ENCODE measurements at places on chromosomes 13 and 19. TPM values are rescaled to one million over a fixed set of nuclear protein-coding genes. Genes with fewer than 3 reads are reported as not detected.
A peak's percentile ranks its signal among the peaks of the same experiment; 100 is the strongest.

DNA sequence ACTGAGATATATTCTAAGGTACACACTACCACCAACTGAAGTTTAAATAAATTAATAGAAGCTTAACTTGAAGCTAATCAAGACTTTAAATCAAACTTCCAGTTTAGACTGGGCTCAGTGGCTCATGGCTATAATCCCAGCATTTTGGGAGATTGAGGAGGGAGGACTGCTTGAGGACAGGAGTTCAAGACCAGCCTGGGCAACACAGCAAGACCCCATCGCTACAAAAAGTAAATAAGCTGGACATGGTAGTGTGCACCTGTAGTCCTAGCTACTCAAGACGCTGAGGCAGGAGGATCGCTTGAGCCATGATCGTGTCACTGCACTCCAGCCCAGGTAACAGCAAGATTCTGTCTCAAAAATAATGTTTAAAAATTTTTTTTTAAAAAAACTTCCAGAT, 8.6 kb downstream of the KPNA3 start:
- H3K27ac ChIP-seq: no peak overlapping the region
- no peak for DNase-seq
- no peaks in the 10 kb centered on the region for H3K27me3 ChIP-seq
- no peak overlapping the region for H3K4me3 ChIP-seq
- H3K36me3 ChIP-seq: no peaks in the 10 kb centered on the region

DNA sequence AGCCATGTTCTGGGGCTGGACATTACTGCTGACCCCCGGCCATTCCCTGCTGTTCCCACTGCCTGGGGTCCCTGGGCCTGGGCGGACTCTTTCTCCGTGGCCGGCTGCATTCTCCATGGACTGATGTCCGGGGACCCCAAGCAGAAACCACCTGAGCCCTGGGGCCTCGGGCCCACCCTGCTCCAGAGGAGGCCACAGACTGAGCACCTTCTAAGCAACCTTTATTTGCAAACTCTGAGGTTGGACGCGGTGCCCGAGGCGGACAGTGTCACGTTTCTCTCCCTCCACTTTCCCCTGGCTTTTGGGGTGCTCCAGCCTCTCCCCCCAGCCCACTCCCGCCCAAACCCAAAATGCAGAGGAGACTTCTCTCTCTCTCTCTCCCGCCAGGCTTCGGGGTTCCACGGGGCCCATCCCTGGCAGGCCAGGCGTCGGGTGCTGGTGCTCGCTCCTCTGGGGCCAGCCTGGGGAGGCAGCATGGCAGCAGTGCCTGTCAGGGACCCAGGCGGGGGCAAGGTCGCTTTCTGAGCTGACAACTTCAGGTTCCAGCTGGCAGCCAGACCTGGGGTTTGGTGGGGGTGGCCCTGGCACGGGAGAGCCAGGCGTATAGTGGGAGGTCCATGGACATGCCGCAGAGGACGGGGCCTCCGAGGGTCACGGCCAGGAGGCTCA, 2.3 kb upstream of the C19orf25 start:
- H3K4me1 ChIP-seq: peaks cover 14% of the 10 kb centered on the region
- H3K27me3 ChIP-seq: no peaks in the 10 kb centered on the region
- no peak overlapping the region for H3K4me3 ChIP-seq
- DNase-seq: no peak

DNA sequence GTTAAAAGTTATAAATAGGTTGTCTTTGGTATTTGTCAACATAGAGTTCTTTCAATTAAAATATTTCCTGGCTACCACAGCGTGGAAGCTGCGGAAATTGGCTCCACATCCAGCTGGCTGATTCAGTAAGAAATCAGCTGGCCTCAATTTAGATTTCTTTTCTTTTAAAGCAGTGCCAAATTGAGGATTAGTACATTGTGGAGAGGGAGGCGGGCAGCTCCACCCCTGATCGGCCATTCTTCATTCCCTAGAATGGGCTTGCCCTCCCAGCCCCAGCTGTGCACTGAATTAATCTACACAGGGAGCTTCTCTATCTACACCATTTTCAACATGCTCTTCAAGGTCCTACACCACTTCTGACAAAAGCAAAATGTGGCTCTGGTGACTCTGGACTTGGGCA, 624.8 kb downstream of the DACH1 start:
- no peak overlapping the region for H3K27ac ChIP-seq
- H3K36me3 ChIP-seq: no peaks in the 10 kb centered on the region
- no peaks in the 10 kb centered on the region for H3K4me1 ChIP-seq

- H3K4me1 ChIP-seq: peaks cover 54% of the 10 kb centered on the region
- H3K4me3 ChIP-seq: no peak overlapping the region
- no peak overlapping the region for H3K27ac ChIP-seq
- peak; percentile 16 for DNase-seq
- H3K27me3 ChIP-seq: no peaks in the 10 kb centered on the region
These were observed 7.6 kb downstream of the CALM3 start for GRCh38 chr19:46608581-46609345.

- no peak overlapping the region for H3K4me3 ChIP-seq
- peaks cover 48% of the 10 kb centered on the region for H3K4me1 ChIP-seq
- no peak overlapping the region for H3K27ac ChIP-seq
- no peaks in the 10 kb centered on the region for H3K27me3 ChIP-seq
These were observed 4.6 kb upstream of the ERFL start for GRCh38 chr19:41932720-41933332.

- H3K27ac ChIP-seq: peak overlapping the region; percentile 79
- H3K27me3 ChIP-seq: no peaks in the 10 kb centered on the region
- peaks cover 16% of the 10 kb centered on the region for H3K4me1 ChIP-seq
- H3K36me3 ChIP-seq: peaks cover 7% of the 10 kb centered on the region
- DNase-seq: no peak
These were observed 1.0 kb downstream of the USE1 start for GRCh38 chr19:17216058-17216670.

DNA sequence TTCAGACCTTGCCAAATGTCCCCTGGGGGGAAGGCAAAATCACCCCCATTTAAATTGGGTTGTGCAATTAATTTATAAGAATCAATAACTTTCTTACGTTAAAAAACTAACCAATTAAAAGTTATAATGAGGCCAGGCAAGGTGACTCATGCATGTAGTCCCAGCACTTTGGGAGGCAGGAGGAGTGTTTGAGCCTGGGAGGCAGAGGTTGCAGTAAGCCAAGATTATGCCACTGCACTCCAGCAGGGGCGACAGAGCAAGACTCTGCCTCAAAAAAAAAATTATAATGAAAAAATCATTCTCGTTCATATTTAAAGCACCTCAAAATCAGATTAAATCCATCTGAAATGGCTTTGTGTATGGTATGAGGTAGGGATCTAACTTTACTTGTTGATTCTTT, 18.4 kb upstream of the SIGLEC14 start:
- H3K27me3 ChIP-seq: no peaks in the 10 kb centered on the region
- H3K36me3 ChIP-seq: no peaks in the 10 kb centered on the region
- no peak overlapping the region for H3K4me3 ChIP-seq
- no peak overlapping the region for H3K27ac ChIP-seq
- no peaks in the 10 kb centered on the region for H3K4me1 ChIP-seq

DNA sequence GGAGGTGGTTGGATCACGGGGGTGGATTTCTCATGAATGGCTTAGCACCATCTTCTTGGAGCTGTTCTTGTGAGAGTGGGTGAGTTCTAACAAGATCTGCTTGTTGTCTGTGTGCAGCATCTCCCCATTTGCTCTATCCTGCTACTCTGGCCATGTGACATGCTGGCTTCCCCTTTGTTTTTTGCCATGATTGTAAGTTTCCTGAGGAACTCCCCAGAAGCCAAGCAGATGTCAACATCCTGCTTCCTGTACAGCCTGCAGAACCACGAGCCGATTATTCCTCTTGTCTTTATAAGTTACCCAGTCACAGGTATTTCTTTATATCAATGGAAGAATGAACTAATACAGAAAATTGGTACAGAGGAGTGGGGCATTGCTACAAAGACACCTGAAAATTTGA, 2.3 kb upstream of the SIGLEC12 start:
- no peak overlapping the region for H3K4me3 ChIP-seq
- no peaks in the 10 kb centered on the region for H3K27me3 ChIP-seq
- H3K27ac ChIP-seq: no peak overlapping the region

GRCh38 chr19:10418485-10419199, 1.7 kb upstream of the PDE4A start:
- H3K4me3 ChIP-seq: no peak overlapping the region
- H3K4me1 ChIP-seq: peaks cover 62% of the 10 kb centered on the region
- H3K27me3 ChIP-seq: peaks cover 54% of the 10 kb centered on the region
- H3K27ac ChIP-seq: no peak overlapping the region

DNA sequence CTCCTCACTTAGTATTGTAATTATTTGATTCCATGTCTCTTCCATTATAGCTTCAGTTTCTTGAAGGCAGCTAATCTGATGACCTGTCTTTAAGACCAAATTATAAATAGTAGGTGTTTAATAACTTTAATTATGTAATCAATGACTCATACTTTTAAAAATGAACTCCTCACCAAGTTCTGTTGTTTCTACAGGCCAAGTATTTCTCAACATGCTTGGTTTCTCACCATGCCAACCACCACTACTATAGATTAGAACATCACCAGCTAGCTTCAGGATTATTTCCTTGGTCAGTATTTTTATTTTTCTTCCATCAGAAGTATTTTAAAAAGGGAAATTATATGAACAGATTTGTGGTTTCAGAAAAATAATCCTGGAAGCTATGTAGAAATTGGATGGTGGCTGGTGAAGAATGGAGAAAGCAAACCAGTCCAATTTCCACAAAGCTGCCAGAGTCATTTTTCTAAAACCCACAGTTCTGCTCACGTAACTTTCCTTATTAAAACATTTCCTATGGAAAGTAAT, 237.7 kb upstream of the DACH1 start:
- H3K27ac ChIP-seq: no peak overlapping the region
- DNase-seq: no peak

DNA sequence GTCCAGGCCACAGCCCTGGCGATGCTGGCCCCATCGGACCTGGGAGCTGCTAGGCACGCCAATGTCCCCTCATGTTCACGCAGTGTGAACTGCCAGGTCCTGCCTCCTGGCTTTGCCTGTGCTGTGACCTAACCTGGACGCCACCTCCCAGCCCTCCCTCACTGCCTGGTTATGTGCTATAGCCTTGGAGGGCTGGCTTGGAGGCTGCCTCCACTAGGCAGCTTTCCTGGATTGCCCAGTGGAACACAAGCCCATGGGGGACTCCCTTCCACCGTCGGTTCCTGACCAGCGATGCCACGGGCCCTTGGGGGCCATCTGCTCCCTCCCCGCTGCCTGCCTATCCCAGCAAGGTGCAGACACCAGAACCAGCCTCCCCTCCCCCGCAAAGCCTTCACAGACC, 15.2 kb upstream of the UQCR11 start:
- peaks cover 12% of the 10 kb centered on the region for H3K4me1 ChIP-seq
- no peak overlapping the region for H3K27ac ChIP-seq
- H3K4me3 ChIP-seq: no peak overlapping the region
- H3K27me3 ChIP-seq: no peaks in the 10 kb centered on the region

GRCh38 chr19:47273313-47274070, 1.2 kb upstream of the INAFM1 start:
- H3K27me3 ChIP-seq: no peaks in the 10 kb centered on the region
- peak overlapping the region; percentile 96 for H3K27ac ChIP-seq
- peak; percentile 87 for DNase-seq
- H3K4me1 ChIP-seq: peaks cover 19% of the 10 kb centered on the region

Gene HIPK4
- not detected for total RNA-seq

DNA sequence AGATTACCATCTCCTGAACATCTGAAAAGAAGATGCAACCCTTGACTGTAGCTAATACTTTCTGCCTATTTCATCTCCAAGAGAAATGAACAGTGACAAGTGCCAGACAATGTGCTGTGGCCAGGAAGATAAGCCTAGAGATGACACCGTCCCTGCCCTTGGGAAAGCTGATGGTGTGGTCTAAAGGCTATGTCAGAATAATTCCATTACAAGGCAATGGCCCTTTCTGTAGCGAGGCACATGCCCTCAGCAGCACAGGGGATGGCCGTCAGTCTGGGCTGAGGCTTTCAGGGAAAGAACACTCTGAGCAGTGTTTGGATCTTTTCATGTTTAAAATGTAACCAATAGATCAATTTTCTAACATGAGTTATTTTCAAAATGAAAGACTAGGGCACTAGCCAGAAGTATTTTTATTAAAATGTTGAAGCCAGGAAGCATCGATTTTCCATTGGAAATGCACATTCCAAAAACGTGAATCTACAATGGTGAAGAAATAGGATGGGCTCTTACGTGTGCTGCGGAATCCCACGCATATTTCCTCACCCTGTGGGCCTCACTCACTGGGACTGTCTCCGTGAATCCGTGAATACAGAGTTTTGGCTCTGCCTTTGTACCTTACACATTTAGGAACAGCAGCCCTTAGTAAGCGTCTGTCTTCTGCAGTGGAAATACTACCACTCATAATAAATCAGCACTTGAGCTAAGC, 22.0 kb downstream of the COL4A1 start:
- no peak for DNase-seq
- H3K4me3 ChIP-seq: no peak overlapping the region
- H3K4me1 ChIP-seq: no peaks in the 10 kb centered on the region
- H3K27ac ChIP-seq: no peak overlapping the region
- no peaks in the 10 kb centered on the region for H3K27me3 ChIP-seq
- H3K36me3 ChIP-seq: no peaks in the 10 kb centered on the region

Gene A1BG
- 15.8 TPM for total RNA-seq

Gene SIAH3
- total RNA-seq: 1.5 TPM

Gene PTPRS
- total RNA-seq: 0.30 TPM

Gene NXNL1
- not detected for total RNA-seq

GRCh38 chr13:95535243-95535642, 17.3 kb upstream of the CLDN10 start:
- H3K4me1 ChIP-seq: no peaks in the 10 kb centered on the region
- no peak overlapping the region for H3K27ac ChIP-seq
- no peak overlapping the region for H3K4me3 ChIP-seq
- no peaks in the 10 kb centered on the region for H3K27me3 ChIP-seq

DNA sequence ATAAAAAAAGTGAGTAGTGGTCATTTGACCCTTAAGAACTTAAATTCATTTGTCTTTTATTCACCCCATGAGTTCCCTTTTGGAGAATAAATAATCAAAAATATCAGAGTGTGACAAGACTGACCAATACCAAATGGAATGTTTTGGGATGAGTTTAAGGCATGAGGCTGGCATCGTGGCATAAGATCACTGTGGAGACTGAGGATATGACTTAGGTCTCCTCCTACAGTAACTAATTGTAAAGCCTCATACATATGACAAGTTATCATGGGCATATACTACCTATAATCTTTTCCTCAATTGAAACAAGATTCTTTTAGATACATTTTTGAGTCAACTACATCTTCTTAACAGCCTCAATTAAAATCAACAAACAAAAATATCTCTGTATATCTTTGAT, 782.0 kb downstream of the SLITRK1 start:
- H3K27me3 ChIP-seq: no peaks in the 10 kb centered on the region
- H3K4me1 ChIP-seq: no peaks in the 10 kb centered on the region
- H3K27ac ChIP-seq: no peak overlapping the region
- no peak overlapping the region for H3K4me3 ChIP-seq

DNA sequence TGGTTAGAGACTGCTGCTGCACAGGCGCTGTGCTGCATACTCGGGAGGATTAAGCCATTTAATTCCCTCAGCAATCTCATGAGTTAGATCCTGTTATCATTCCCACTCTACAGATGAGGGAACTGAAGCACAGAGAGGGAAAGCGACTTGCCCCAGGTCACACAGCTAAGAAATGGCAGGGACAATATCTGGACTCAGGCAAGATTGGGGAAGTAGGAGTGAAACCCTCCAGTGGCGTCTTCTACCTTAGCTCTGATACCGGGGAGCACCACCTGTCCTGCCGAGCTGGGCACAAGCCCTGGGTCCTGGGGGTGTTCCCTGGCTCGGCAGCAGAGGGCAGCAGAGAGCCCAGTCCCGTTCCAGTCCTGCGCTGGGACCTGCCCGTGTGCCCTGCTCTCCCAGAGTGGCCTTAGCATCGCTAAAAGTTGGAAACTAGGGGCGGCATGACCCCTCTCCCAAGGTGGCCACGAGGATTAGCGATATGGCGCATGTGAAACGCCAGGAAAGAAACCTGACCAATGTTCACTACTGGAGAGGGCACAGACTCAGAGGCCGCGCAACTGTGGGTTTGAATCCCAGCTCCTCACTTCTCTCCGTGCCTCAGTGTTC, 20.5 kb downstream of the CYTH2 start:
- H3K36me3 ChIP-seq: no peaks in the 10 kb centered on the region
- H3K4me3 ChIP-seq: no peak overlapping the region
- H3K27ac ChIP-seq: no peak overlapping the region
- peaks cover 10% of the 10 kb centered on the region for H3K27me3 ChIP-seq
- DNase-seq: peak; percentile 79
